Upper lobe of left lung (tissue), 6 donors: ENCODE measurements at places on chromosomes 6 and 20. TPM values are rescaled to one million over a fixed set of nuclear protein-coding genes. Genes with fewer than 3 reads are reported as not detected.
A peak's percentile ranks its signal among the peaks of the same experiment; 100 is the strongest.

Gene SPAG4
- total RNA-seq, result 3.8 TPM

GRCh38 chr20:40899344-40899743 lies 129.3 kb upstream of the TOP1 start:
- no peak overlapping the region for H3K4me3 ChIP-seq
- DNase-seq, result no peak
- no peaks in the 10 kb centered on the region for H3K36me3 ChIP-seq
- no peaks in the 10 kb centered on the region for H3K4me1 ChIP-seq

Gene DYNLT2
- total RNA-seq, result 1.1 TPM

Gene SYCP2
- total RNA-seq, result 1.1 TPM

Gene RIMS1
- 1.0 TPM for total RNA-seq

- H3K4me3 ChIP-seq, result no peak overlapping the region
- DNase-seq, result no peak
- peaks cover 49% of the 10 kb centered on the region for H3K4me1 ChIP-seq
- peak overlapping the region; percentile 28 for H3K27ac ChIP-seq
Measured at GRCh38 chr6:111597291-111598086, 8.2 kb downstream of the TRAF3IP2 start.

GRCh38 chr6:34145161-34146020 lies 496 bp downstream of the GRM4 start:
- H3K27ac ChIP-seq, result no peak overlapping the region
- peak overlapping the region; percentile 42 for H3K4me3 ChIP-seq

Gene NELFCD
- total RNA-seq, result 99.5 TPM

Gene SLC44A4
- total RNA-seq, result 36.9 TPM

Gene CTAGE9
- total RNA-seq, result not detected

GRCh38 chr20:63580796-63581461 lies 6.9 kb upstream of the HELZ2 start:
- no peak for DNase-seq
- no peak overlapping the region for H3K4me3 ChIP-seq
- no peaks in the 10 kb centered on the region for H3K27me3 ChIP-seq
- no peaks in the 10 kb centered on the region for H3K4me1 ChIP-seq

- H3K36me3 ChIP-seq, result no peaks in the 10 kb centered on the region
- DNase-seq, result peak; percentile 35
- H3K27me3 ChIP-seq, result no peaks in the 10 kb centered on the region
- H3K27ac ChIP-seq, result no peak overlapping the region
- H3K4me3 ChIP-seq, result no peak overlapping the region
- H3K4me1 ChIP-seq, result peaks cover 6% of the 10 kb centered on the region
Measured at GRCh38 chr20:47796971-47797370, 11.7 kb upstream of the SULF2 start.

DNA sequence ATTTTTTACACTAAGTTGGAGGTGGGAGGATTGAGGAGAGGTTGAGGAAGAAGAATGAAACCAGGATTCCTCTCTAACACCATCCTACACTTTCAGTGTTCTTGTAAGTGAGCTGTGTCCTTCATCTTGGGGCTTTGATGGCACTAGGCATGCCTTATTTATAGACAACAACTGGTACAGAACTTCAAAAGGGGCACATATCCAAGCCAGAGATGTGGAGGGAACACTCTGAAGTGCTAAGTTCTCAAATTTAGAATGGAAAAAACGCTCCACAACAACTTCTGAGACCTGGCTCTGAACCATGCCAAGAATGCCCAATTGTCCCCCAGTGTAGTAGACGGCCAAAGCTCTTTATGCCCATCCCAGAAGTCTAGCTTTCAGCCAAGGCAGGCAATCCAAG lies 16.2 kb upstream of the PKHD1 start:
- H3K4me1 ChIP-seq, result no peaks in the 10 kb centered on the region
- no peaks in the 10 kb centered on the region for H3K27me3 ChIP-seq
- H3K4me3 ChIP-seq, result no peak overlapping the region
- no peak overlapping the region for H3K27ac ChIP-seq
- H3K36me3 ChIP-seq, result no peaks in the 10 kb centered on the region

DNA sequence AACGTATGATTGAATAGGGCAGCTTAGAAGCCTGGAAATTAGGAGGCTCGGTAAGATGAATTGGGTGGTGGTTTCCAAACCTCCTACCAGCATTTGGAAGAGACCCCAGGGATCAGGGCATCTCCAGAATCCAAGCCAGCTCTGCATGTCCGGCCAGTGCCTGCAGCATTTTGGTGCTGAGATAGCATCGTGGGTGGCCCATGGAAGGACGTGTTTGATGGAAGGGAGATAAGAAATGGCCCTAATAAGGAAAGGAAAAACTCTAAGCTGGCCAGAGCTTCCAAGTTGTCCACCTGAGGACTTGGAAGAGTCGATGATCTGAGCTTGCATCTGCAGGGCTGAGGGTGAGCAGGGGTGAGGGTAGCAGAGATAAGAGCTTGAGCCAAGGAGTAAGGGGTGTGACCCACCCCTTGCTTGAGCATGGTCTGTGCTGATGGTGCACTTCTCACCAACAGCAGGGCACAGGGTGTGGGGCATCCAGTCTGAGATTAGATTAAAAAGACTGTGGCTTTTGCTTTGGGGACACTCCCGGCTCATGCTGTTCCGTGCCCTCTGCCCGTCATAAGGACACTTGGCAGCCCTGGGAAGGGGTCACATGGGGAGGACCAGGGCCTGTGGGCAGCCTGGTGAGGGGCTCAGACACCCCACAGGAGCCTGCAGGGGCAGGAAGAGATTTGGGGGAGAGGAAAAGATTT lies 213.2 kb downstream of the ERMARD start:
- H3K27ac ChIP-seq, result no peak overlapping the region
- DNase-seq, result no peak
- H3K4me3 ChIP-seq, result no peak overlapping the region
- peaks cover 5% of the 10 kb centered on the region for H3K4me1 ChIP-seq
- peaks cover 6% of the 10 kb centered on the region for H3K27me3 ChIP-seq

GRCh38 chr6:123909989-123910388 lies 106.3 kb downstream of the NKAIN2 start:
- DNase-seq, result no peak
- H3K4me3 ChIP-seq, result no peak overlapping the region
- H3K36me3 ChIP-seq, result no peaks in the 10 kb centered on the region
- H3K4me1 ChIP-seq, result no peaks in the 10 kb centered on the region
- H3K27ac ChIP-seq, result no peak overlapping the region
- H3K27me3 ChIP-seq, result no peaks in the 10 kb centered on the region

Gene C6orf118
- 18.9 TPM for total RNA-seq

Gene HLA-G
- 8.4 TPM for total RNA-seq

DNA sequence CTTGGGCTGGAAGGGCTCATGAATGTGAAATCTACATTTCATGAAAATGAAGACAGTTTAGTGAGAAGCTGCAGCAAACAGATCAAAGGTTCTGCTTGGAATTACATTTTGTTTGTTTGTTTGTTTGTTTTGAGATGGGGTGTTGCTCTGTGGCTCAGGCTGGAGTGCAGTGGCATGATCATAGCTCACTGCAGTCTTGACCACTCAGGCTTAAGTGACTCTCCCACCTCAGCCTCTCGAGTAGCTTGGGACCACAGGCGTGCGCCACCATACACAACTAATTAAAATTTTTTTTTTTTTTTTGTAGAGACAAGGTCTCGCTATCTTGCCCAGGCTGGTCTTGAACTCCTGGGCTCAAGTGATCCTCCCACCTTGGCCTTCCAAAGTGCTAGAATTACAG lies 5.8 kb downstream of the DSP start:
- no peak for DNase-seq
- no peak overlapping the region for H3K4me3 ChIP-seq
- no peaks in the 10 kb centered on the region for H3K27me3 ChIP-seq
- H3K4me1 ChIP-seq, result peaks cover 13% of the 10 kb centered on the region
- no peaks in the 10 kb centered on the region for H3K36me3 ChIP-seq

GRCh38 chr6:69580706-69581105 lies 216.1 kb downstream of the LMBRD1 start:
- no peaks in the 10 kb centered on the region for H3K36me3 ChIP-seq
- DNase-seq, result no peak
- H3K4me3 ChIP-seq, result no peak overlapping the region
- no peaks in the 10 kb centered on the region for H3K27me3 ChIP-seq
- H3K4me1 ChIP-seq, result no peaks in the 10 kb centered on the region

Gene SLCO4A1
- total RNA-seq, result 44.5 TPM

- peak overlapping the region; percentile 6 for H3K27ac ChIP-seq
- DNase-seq, result no peak
- no peaks in the 10 kb centered on the region for H3K36me3 ChIP-seq
Measured at GRCh38 chr6:138560130-138560860, 61.0 kb upstream of the NHSL1 start.

DNA sequence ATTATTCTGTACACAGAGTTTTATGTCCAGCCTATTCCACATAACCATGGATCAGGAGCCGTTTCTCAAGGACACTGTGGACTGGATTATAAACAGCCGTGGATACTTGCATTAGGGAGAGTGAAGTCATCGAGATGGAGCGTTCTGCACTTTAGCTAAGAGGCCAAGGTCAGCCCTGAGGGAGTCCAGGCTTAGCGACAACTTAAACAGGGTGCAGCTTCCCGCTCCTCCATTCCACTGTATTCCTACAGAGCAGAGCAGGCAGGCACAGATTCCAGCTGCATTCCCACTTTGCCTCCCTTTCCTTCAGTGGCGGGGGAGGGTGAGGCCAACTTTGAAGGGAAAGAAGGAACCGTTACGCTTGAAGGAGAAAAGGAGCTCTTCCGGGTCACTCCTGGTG lies 59.5 kb downstream of the RAMACL start:
- DNase-seq, result no peak
- H3K4me3 ChIP-seq, result no peak overlapping the region
- H3K36me3 ChIP-seq, result peaks cover 30% of the 10 kb centered on the region
- no peaks in the 10 kb centered on the region for H3K27me3 ChIP-seq
- no peak overlapping the region for H3K27ac ChIP-seq
- H3K4me1 ChIP-seq, result no peaks in the 10 kb centered on the region

DNA sequence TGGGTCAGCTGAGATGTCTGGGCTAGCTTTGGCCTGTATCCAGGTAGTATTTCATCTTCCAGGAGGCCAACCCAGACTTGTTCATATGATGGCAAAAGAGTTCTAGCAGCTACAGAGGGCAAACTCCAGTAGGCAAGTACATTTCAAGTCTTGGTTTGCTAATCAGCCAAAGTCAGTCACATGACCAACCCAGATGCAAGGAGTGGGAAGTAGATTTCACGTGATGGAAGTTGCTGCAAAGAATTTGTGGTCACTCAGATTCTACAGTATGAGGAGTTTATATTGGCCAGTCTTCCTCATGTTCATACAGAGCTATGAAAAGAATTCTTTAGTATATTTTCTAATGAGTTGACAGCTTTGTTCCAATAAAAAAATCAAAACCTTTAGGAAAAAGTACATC lies 101.8 kb downstream of the PHACTR1 start:
- no peak overlapping the region for H3K4me3 ChIP-seq
- no peak for DNase-seq
- no peaks in the 10 kb centered on the region for H3K36me3 ChIP-seq
- no peak overlapping the region for H3K27ac ChIP-seq
- H3K4me1 ChIP-seq, result no peaks in the 10 kb centered on the region

- H3K4me1 ChIP-seq, result no peaks in the 10 kb centered on the region
- H3K36me3 ChIP-seq, result no peaks in the 10 kb centered on the region
- no peak for DNase-seq
- no peaks in the 10 kb centered on the region for H3K27me3 ChIP-seq
- H3K4me3 ChIP-seq, result no peak overlapping the region
Measured at GRCh38 chr20:19557291-19557690, 200.8 kb upstream of the RIN2 start.

DNA sequence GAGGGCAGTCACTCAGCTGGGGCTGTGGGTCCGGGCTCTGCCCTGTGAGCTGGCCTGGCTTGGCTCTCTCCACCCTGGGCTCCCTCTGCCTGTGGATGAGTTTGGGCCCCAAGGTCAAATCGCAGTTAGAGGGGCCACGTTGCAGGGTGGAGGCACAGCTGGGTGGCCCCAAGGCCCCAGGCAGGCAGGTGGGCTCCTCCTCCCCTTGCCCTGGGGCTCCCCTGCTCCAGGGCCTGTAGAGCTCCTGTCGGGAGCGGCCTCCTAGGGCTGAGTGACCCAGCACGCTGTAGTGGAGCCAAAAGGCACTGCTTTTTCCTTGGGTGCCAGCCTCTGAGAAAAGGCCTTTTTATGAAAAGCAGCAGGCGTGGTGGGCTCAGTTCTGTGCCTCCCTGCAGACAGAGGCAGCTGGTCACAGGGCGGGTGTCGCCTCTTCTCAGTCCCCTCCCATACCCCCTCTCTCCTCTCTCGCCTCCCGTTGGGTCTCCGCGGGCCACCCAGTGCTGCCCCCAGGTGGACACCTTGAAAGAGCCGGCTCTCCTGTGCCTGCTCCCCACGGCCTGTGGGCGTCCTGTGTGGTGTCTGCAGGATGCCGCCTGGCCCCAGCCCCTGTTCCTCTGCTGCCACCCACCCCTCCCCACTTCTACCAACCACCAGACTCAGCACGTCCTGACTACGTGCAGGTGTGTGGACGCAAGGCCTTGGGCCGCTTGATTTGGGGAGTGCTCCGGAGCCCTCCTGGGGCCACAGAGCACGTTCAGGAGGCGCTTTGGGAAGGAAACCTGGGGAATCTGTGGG lies 13.2 kb downstream of the SS18L1 start:
- DNase-seq, result peak; percentile 85
- H3K27ac ChIP-seq, result no peak overlapping the region
- no peak overlapping the region for H3K4me3 ChIP-seq
- H3K36me3 ChIP-seq, result peaks cover 10% of the 10 kb centered on the region

Gene CFAP61
- total RNA-seq, result 6.4 TPM

DNA sequence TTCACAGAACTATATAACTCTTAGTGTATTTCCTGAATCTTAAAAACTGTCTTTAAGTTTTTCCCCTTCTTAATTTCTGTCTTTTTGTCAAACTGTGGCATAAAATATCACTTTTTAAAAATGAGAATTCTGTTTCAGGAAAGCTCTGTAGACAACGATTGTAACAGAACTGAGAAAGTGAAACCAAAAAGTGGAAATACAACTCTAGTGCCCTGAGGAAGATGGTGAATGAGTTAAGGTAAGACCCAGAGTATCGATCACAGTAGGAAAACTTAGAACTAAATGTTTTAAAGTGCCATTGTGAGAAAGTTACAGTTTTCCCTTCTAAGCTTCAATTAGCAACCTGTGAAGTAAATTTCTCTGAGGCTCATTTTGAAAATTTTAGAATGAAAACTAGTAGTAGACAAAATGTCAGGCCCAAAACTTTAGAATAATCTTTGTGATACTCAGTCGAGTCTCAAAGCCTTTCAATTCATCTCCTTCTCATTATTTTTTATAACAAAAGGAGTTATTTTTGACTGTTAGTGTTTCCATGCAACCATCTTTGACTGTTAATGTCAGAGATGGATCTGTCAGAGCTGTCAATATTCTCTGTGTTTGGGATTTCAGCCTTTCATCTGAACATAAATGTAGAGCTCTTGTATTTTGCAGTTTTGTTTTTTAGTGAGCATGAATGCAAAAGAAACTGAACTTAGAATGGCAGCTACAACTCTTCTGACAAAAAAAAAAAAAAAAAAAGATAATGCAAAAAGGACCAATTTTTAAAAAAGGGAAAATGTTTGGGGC lies 19.0 kb upstream of the TRDN start:
- H3K27me3 ChIP-seq, result no peaks in the 10 kb centered on the region
- no peaks in the 10 kb centered on the region for H3K4me1 ChIP-seq
- no peaks in the 10 kb centered on the region for H3K36me3 ChIP-seq
- DNase-seq, result no peak
